ENCODE measurements at places on chromosomes 11 and 22.

- DNase-seq, result no peak
Measured at GRCh38 chr22:31615491-31615860, 46.5 kb downstream of the PISD start.

- DNase-seq, result no peak
Measured at GRCh38 chr11:77064648-77065217, 2.0 kb upstream of the CAPN5 start.

GRCh38 chr22:40453671-40454070 lies 83.3 kb downstream of the SGSM3 start:
- DNase-seq, result no peak

- no peak for DNase-seq
Measured at GRCh38 chr11:59368238-59369022, 9.7 kb downstream of the OR5AN1 start.

DNA sequence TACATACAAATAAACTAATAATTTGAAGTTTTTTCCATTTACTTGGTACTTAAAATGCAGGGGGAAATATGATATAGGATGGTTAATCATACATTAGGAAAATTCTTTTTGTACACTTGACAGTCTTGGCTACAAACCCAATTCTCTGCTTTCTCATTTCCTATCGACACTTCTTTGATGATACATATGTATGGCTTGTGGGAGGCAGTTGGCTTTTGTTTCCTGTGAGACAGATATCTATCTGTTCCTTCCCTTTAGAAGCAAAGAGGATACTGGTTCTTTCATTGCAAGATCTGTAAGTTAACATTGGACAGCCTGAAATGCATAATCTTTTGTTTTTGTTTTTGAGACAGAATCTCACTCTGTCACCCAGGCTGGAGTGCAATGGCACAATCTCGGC lies 47.9 kb upstream of the ADORA2A start:
- no peak for DNase-seq

DNA sequence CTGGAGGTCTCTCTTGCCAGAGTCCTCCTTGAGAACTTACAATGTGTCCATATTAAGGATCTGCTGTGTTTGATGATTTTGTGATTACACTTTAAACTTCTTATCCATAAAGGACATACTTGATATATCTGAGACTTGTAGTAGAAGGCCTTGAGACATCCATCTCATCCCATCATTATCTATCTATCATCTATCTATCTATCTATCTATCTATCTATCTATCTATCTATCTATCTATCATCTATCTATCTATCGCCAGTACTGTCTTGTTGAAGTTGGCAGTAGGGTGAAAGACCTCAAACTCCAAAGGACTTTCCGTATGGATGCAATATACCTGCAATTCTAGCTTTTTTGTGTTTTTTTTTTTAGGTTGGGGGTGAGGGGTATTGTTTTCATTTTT lies 2.5 kb upstream of the EHF start:
- no peak for DNase-seq

GRCh38 chr11:8258784-8259183 lies 4.9 kb downstream of the LMO1 start:
- no peak for DNase-seq
